Epithelial cell of esophagus (primary cell): ENCODE measurements at places on chromosomes 2 and 18.

GRCh38 chr2:236180831-236181453 lies 12.8 kb upstream of the GBX2 start:
- DNase-seq: peak; percentile 65

- DNase-seq: no peak
Measured at GRCh38 chr2:168669151-168669550, 133.3 kb upstream of the NOSTRIN start.

DNA sequence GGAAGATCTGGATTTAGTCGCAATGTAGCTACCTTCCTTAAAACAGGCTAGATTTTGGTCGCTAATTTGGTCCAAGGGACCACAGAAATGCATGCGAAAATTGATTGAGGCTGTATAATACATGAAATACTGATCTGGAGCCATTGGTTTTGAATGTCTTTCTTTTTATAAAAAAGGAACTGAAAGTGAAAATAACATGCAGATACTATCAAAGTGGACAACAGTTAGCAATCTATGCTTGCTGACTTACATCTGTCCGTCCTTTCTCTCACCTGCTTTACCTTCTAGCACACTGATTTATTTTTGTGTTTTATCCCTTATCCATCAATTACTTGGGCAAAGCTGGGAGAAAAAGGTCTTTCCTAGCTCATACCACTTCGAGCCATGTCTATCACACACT lies 1459.8 kb upstream of the ACVR2A start:
- no peak for DNase-seq

DNA sequence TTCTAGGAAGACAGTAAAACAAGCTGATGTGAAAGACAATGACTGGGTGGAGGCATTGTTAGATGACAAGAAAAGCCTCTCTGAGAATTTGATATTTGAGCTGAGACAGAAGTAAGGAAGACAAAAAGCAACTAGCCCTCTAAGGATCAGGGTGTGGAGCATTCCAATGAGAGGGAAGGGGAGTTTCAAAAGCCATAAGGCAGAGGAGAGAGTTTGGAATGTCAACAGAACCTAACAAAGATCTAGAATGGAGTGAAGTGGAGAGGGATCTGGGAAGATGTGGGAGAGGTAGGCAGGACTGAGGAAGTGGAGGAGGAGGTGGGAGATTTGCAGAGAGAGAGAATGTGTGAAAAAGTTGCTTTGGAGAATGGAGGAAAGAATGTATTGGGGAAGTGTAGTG lies 17.3 kb upstream of the ASXL2 start:
- DNase-seq: no peak

DNA sequence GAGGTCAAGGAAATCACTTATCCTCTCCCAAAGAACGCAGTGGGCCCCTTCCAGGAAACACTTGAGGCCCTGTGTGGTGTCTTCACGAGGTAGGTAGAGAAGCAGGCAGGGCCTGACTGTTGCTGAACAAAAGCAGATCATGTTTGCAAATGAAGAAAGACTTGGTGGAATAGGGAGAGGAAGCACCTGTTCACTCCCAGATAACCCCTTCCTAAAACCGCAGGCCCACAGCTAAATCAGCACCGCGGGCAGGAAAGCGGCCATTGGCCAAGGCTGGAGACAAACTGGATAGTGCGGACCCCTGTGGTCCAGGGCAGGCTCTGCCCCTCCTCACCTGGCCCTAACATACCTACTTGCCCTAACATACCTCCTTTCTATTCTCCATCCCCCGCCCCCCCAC lies 64.9 kb upstream of the KLHL29 start:
- DNase-seq: no peak

DNA sequence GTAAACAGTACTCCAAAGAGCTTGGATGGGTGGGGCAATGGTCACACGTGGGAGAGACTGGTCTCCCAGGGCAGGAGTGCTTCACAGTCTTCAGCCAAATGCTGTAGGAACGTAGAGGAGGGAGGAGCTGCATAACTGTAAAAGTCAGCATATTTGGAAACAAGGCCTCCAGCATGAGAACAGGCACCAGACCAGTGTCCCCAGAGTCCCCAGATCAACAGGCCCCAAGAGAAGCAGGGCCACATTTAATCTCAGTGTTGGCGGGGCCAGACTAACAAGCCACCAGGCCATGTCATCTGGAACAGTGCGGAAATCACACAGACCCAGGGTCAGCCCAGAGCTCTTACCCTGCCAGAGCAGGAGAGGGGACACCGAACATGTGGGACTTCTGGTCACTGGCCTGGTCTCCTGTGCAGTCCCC lies 63.2 kb downstream of the ADCY3 start:
- no peak for DNase-seq
